ENCODE measurements at places on chromosomes 5 and 9.

DNA sequence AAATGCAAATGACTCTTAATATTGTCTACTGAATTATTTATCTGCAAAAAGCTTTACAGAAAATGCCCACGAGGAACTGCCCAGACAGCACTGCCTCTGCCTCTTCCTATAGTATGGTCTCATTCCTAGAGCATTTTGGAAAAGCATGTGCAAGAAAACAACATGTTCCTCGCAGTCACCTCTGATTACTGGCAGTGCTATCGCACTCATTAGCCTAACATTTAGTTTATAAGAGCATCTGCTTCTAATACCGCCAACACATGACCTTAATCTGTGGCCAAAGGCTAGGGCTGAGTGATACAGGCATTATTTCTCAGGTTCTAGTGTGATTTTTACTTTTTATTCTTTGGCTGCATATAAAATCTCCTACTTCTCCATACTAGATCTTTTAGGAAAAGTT lies 259.2 kb downstream of the FBXL17 start:
- no peak for DNase-seq

GRCh38 chr5:26572480-26572879 lies 465.9 kb downstream of the CDH9 start:
- DNase-seq = no peak

DNA sequence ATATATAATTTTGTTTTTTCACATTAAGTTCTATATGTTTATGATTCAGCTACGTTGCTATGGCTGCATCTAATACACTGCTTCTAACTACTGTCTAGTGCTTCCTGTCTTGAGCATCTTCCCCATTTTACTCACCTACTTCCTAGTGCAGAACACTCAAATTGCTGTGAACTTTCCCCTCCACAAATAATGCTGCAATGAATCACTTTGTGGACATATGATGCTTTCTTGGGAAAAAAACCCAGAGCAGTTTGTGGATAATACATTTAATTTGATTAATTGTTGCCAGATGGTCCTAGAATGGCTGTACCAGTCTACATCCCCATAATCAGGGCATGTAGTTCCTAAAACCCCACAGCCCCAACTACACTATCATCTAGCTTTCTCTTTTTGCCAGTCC lies 18.5 kb downstream of the CD180 start:
- no peak for DNase-seq

- no peak for DNase-seq
These were observed 11.8 kb downstream of the TMEM161B start for GRCh38 chr5:88256872-88257271.
